Thoracic aorta (tissue), 2 donors: ENCODE measurements at places on chromosomes 6 and 20. TPM values are rescaled to one million over a fixed set of nuclear protein-coding genes. Genes with fewer than 3 reads are reported as not detected.

The RHAG gene
- total RNA-seq = not detected

The WFDC12 gene
- not detected for total RNA-seq

The SEMG1 gene
- not detected for total RNA-seq

- DNase-seq = no peak
These were observed 12.0 kb downstream of the LMBRD1 start for GRCh38 chr6:69784595-69785377.

DNA sequence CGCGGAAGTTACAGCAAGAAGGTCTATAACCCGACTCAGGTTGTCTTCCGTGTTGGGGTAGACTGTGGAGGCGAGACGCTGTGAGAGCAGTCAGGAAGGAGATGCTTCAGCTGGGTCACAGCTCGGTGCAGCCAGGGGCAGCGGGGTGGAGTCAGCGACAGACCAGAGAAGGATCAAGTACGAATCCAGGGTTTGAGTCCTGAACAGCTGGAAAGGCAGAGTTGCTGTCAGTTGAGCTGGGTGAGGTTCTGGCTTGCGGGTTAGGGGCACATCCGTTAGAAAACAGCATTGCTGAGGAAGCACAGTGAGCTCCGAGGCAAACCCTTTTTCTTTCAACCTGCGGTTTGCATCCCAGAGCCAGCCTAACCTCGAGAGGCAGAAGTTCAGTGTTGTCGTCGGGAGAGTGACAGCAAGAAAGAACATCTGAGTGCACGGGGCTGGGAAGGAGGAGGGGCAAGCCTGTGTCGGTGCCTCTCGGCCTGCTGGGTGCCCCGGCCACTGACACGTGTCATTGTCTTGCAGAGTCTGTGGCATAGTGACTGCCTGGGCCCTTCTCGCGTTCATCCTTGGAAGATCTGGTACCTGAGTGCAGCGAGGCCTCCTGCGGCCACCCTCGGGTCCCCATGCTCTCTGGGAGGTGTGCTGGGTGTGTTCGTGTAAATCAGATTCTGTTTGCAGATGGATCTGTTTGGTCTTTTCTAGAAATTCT, 20.0 kb downstream of the PNLDC1 start:
- DNase-seq = no peak

- no peak for DNase-seq
These were observed 81.1 kb downstream of the PSMG4 start for GRCh38 chr6:3339811-3340210.

- DNase-seq = no peak
These were observed 62.7 kb upstream of the ISM1 start for GRCh38 chr20:13158369-13158768.

DNA sequence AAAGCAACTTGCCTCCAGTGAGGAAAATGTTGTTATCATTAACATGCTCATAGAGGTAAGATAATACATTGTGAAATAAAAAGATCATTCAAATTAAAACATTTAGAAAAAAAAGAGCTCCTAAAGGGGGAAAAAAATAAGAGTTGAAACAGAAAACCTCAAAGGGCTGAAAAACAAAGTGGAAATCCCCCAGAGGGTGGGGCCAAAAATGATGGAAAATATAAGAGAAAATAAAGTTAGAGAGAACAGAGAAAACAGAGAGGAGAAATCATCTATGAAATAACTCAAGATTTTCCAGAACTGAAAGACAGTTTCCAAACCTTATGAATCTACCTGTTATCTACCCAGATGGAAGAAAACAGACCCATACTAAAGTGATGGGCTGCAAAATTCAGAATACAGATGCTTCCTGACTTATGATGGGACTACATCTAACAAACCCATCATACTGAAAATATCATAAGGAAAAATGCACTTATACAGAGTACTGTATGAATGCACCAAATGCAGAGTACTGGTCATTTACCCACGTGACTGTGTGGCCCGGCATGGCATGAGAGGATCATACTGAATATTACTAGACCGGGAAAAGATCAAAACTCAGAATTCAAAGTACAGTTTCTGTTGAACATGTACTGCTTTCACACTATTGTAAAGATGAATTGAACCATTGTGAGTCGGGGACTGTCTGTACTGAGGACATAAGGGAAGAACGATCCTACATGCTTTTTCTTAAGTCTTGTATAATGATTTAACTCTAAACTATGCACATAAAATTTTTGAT, 4.0 kb downstream of the ZBTB24 start:
- no peak for DNase-seq

DNA sequence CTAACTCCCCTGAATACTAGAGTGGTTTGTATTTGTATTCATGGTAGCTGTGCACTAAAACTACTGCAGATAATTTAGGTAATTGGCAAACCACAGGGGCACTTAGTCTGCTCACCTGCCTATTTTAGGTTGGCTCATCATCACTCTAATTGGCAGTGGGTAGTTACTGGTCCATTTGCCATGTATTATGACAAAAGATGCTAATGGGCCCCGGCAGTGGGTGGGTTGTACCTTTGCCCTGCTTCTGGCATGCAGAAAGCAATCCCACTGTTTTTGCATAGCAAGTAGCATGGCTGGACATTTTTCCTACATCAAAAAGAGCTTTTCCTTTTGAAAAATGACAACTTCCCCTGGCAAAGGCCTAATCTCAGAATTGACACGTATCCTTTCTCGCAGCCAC, 741.4 kb upstream of the MAP3K7 start:
- no peak for DNase-seq

GRCh38 chr6:155351273-155352129, 37.2 kb upstream of the TFB1M start:
- DNase-seq = no peak

DNA sequence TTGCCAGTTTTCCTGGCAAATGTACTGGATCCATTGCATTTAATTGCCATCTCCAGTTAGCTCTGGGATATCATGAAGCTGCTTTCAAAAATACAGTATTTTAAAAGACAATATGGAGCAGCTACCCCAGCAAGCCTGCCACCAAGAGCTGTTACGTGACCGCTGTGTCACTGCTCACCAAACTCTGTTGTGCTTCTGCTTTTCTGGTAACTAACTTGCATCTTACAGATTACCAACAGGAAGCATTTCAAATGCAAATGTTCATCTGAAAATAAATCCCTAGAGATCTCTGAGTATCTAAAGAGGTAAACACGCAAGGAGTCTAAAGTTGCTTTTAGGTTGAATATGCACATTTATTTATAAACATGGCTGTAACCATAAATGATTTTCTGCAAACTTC, 1008.3 kb downstream of the KIF16B start:
- no peak for DNase-seq
